Esophagus squamous epithelium (tissue), 5 donors: ENCODE measurements at places on chromosomes 6 and 20. TPM values are rescaled to one million over a fixed set of nuclear protein-coding genes. Genes with fewer than 3 reads are reported as not detected.

GRCh38 chr20:5918856-5919625 lies 31.3 kb downstream of the TRMT6 start:
- DNase-seq, result no peak
- no peaks in the 10 kb centered on the region for H3K36me3 ChIP-seq
- no peak overlapping the region for H3K4me3 ChIP-seq
- H3K4me1 ChIP-seq, result no peaks in the 10 kb centered on the region
- H3K27me3 ChIP-seq, result no peaks in the 10 kb centered on the region
- H3K27ac ChIP-seq, result no peak overlapping the region

GRCh38 chr6:81938014-81938856 lies 185.8 kb upstream of the TENT5A start:
- peaks cover 35% of the 10 kb centered on the region for H3K4me1 ChIP-seq
- H3K27me3 ChIP-seq, result no peaks in the 10 kb centered on the region
- DNase-seq, result no peak
- no peak overlapping the region for H3K4me3 ChIP-seq
- no peaks in the 10 kb centered on the region for H3K36me3 ChIP-seq

DNA sequence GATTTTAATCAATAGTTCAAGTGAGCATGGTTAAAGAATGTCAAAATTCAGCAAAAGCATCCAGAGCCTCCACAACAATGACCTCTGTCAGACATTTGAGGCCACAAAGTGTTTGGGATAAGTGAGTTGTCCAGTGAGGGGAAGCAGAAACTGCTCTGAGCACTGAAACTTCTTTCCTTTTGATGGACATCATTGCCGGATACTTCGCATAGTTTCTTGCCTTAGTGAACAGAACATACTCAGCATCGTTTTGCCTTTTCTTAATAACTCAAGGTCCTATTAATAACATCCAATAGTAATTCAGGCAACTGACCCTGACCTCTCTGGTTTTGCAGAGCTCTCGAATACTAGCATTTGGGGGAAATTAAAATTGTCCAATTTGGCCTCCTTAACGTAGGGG lies 78.6 kb downstream of the EDN3 start:
- H3K4me1 ChIP-seq, result peaks cover 7% of the 10 kb centered on the region
- no peak overlapping the region for H3K4me3 ChIP-seq
- no peaks in the 10 kb centered on the region for H3K36me3 ChIP-seq
- peaks cover 42% of the 10 kb centered on the region for H3K27me3 ChIP-seq

DNA sequence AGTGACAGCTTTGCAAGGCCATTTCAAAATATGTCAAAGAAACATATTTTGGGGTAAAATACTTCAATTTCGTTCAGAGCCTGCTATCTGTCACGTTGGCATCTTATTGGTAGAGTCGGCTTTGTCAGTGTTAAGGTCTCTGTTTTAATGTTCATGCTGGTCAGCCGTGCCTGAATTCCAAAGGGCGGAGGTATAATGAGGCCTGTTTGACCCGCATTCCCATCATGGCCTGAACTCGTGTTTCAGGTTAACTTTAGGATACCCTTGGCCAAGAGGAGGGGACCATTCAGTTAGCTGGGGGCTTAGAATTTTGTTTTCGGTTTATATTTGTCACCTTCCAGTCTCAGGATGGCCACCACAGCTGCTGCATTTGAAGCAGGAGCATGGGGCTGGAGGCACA lies 236.4 kb downstream of the NFATC2 start:
- no peak overlapping the region for H3K4me3 ChIP-seq
- H3K4me1 ChIP-seq, result peaks cover 7% of the 10 kb centered on the region
- H3K27ac ChIP-seq, result no peak overlapping the region

GRCh38 chr20:57261457-57262251 lies 4.8 kb downstream of the BMP7 start:
- peak overlapping the region; percentile 79 for H3K27ac ChIP-seq
- peaks cover 21% of the 10 kb centered on the region for H3K4me1 ChIP-seq
- H3K27me3 ChIP-seq, result no peaks in the 10 kb centered on the region
- H3K36me3 ChIP-seq, result no peaks in the 10 kb centered on the region

Gene SPAG4
- total RNA-seq, result 0.95 TPM

Gene CST7
- 6.1 TPM for total RNA-seq

DNA sequence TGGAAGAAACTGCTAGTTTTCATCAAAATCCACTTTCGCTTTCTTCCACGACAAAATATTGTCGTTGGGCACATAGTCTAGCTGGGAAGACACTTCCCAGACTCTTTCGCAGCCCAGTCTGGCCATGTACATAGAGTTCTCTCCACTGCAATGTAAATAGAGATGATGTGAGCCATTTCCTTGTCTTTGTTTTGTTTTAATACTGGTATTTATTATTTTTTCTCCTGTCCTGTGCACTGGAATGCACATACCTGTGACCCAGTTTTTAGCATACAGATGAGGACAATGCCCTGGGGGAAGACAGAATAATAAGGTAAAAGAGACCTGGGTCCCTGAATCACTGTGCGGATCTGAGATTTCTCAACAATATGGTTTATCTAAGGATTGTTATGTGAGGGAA lies 149.5 kb upstream of the BMP5 start:
- no peaks in the 10 kb centered on the region for H3K27me3 ChIP-seq
- no peak overlapping the region for H3K4me3 ChIP-seq
- H3K4me1 ChIP-seq, result no peaks in the 10 kb centered on the region
- DNase-seq, result no peak

Gene SLC22A23
- total RNA-seq, result 40.0 TPM

Gene RIMS1
- 0.53 TPM for total RNA-seq

- no peak for DNase-seq
- H3K27ac ChIP-seq, result no peak overlapping the region
- H3K27me3 ChIP-seq, result no peaks in the 10 kb centered on the region
- no peak overlapping the region for H3K4me3 ChIP-seq
These were observed 14.1 kb upstream of the SIRPB2 start for GRCh38 chr20:1505361-1505760.

- no peaks in the 10 kb centered on the region for H3K4me1 ChIP-seq
- no peaks in the 10 kb centered on the region for H3K36me3 ChIP-seq
- H3K27me3 ChIP-seq, result no peaks in the 10 kb centered on the region
- H3K4me3 ChIP-seq, result no peak overlapping the region
These were observed 107.4 kb downstream of the COL19A1 start for GRCh38 chr6:69973763-69974162.

GRCh38 chr6:85685713-85686112 lies 43.0 kb upstream of the SYNCRIP start:
- no peaks in the 10 kb centered on the region for H3K27me3 ChIP-seq
- H3K36me3 ChIP-seq, result no peaks in the 10 kb centered on the region
- no peak for DNase-seq

- H3K27me3 ChIP-seq, result no peaks in the 10 kb centered on the region
- H3K36me3 ChIP-seq, result no peaks in the 10 kb centered on the region
- no peak overlapping the region for H3K4me3 ChIP-seq
- DNase-seq, result no peak
- H3K4me1 ChIP-seq, result no peaks in the 10 kb centered on the region
These were observed 10.4 kb upstream of the FRMD1 start for GRCh38 chr6:168089186-168090063.

Gene FERMT1
- 29.3 TPM for total RNA-seq

DNA sequence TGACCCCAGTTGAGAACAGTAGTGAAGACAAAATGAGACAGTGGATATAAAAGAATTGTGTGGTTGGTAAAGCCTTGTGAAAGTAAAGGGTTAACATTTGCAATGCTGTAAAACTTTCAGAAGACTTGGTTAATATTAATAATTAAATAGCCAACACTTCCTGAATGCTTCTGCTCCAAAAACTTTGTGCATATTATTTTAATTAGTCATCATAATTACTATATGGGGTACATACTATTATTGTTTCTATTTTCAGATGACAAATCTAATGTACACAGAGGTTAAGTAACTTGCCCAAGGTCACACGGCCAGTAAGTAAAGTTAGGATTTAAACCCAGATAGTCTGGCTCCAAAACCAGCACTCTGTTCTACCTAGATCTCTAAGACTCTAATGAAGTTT lies 291.3 kb downstream of the OGFRL1 start:
- H3K27me3 ChIP-seq, result no peaks in the 10 kb centered on the region
- DNase-seq, result no peak
- H3K4me3 ChIP-seq, result no peak overlapping the region
- no peak overlapping the region for H3K27ac ChIP-seq

Gene LKAAEAR1
- not detected for total RNA-seq

DNA sequence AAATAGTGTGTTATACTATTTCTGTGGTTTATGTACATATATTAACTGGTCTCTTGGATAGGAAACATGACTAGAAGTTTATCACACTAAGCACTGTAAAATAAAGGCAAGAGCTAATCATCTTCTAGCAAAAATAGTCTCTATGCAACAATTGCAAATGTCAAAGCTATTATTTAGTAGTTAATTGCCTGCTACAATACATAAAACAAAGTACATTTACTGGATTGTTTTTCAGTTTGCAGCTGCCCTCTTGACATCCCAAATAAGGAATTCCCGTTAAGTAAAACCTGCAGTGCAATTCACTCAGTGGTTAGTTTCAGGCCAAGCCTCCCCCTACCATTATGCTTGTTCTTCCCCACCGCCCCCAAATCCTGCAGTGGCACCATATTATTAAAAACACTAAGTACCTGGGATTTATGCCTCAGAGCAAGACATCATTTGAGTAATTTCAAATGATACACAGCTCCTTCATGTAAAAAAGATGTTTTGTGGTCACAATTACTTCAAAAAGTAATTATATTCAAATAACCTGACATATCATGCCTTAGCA lies 1.6 kb upstream of the ATP5F1E start:
- H3K4me3 ChIP-seq, result no peak overlapping the region
- no peaks in the 10 kb centered on the region for H3K27me3 ChIP-seq
- peaks cover 20% of the 10 kb centered on the region for H3K4me1 ChIP-seq
- no peak overlapping the region for H3K27ac ChIP-seq
- DNase-seq, result no peak
- H3K36me3 ChIP-seq, result peaks cover 10% of the 10 kb centered on the region

Gene FBXO5
- 2.7 TPM for total RNA-seq

DNA sequence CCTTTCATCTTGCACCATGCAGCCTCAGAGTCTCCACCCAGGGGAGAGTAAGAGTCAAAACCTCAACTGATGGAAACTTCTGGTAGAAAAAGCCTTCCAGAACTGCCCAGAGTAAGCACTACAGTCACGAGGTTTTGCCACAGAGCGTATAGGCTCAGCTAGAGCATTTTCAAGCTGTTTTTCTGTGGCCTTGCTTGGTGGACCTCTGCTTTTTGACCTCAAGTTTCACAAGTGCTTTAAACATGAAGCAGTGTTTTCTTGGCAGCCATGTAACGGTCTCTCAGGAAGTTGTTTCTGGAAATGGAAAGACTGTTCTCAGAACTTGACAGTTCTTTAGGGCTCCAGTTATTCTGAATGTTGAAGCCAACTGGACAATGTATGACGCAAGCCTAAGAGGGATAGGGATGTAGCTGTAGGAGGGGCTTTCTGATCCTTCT lies 146.5 kb downstream of the ZDHHC14 start:
- H3K36me3 ChIP-seq, result no peaks in the 10 kb centered on the region
- no peak overlapping the region for H3K27ac ChIP-seq
- no peak overlapping the region for H3K4me3 ChIP-seq
- H3K4me1 ChIP-seq, result no peaks in the 10 kb centered on the region

Gene REPS1
- 30.8 TPM for total RNA-seq

- no peaks in the 10 kb centered on the region for H3K4me1 ChIP-seq
- no peak overlapping the region for H3K4me3 ChIP-seq
- H3K36me3 ChIP-seq, result no peaks in the 10 kb centered on the region
These were observed 40.1 kb upstream of the AKIRIN2 start for GRCh38 chr6:87742106-87742505.

GRCh38 chr20:35621560-35621946 lies 5.9 kb downstream of the SPAG4 start:
- H3K27me3 ChIP-seq, result no peaks in the 10 kb centered on the region
- H3K36me3 ChIP-seq, result peaks cover 8% of the 10 kb centered on the region
- no peak overlapping the region for H3K27ac ChIP-seq
- no peak for DNase-seq

GRCh38 chr6:127332383-127332961 lies 10.9 kb downstream of the ECHDC1 start:
- no peaks in the 10 kb centered on the region for H3K36me3 ChIP-seq
- no peaks in the 10 kb centered on the region for H3K4me1 ChIP-seq
- no peak overlapping the region for H3K27ac ChIP-seq
- DNase-seq, result no peak
- no peak overlapping the region for H3K4me3 ChIP-seq
- no peaks in the 10 kb centered on the region for H3K27me3 ChIP-seq

Gene CNKSR3
- total RNA-seq, result 10.2 TPM

Gene MYMX
- not detected for total RNA-seq

DNA sequence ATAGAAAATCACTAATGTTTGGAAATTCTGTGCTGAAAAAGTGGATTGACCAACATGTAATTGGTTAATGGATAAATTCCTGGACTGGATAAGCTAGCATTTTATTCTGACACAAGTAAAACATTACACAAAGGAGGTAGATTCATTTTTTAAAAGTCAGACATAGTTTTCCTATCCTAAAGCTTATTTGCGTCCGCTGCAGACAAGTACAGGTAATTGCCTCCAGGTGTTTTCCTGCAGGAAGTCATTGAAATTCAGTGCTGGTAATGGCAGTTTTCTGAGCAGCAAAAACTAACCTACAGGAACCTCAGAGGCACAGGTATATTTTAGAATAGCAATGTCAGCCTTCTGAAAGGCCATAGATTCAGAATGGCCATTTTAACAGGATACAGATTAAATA lies 20.0 kb upstream of the HIVEP1 start:
- no peaks in the 10 kb centered on the region for H3K27me3 ChIP-seq
- H3K4me3 ChIP-seq, result no peak overlapping the region
- no peaks in the 10 kb centered on the region for H3K36me3 ChIP-seq
- DNase-seq, result no peak
- no peaks in the 10 kb centered on the region for H3K4me1 ChIP-seq
- H3K27ac ChIP-seq, result no peak overlapping the region

Gene FLRT3
- total RNA-seq, result 4.4 TPM

Gene TGM3
- 1,413 TPM for total RNA-seq

GRCh38 chr6:48764286-48765044 lies 653.5 kb upstream of the PTCHD4 start:
- H3K4me3 ChIP-seq, result no peak overlapping the region
- no peaks in the 10 kb centered on the region for H3K27me3 ChIP-seq
- H3K4me1 ChIP-seq, result peaks cover 4% of the 10 kb centered on the region
- no peak for DNase-seq
- H3K36me3 ChIP-seq, result no peaks in the 10 kb centered on the region

Gene SIRPG
- total RNA-seq, result not detected

- H3K27me3 ChIP-seq, result no peaks in the 10 kb centered on the region
- peak overlapping the region; percentile 33 for H3K27ac ChIP-seq
- no peak for DNase-seq
- H3K36me3 ChIP-seq, result peaks cover 9% of the 10 kb centered on the region
These were observed 95.7 kb downstream of the PRDM1 start for GRCh38 chr6:106181664-106182418.

- no peaks in the 10 kb centered on the region for H3K36me3 ChIP-seq
- no peaks in the 10 kb centered on the region for H3K27me3 ChIP-seq
- H3K27ac ChIP-seq, result no peak overlapping the region
- H3K4me1 ChIP-seq, result no peaks in the 10 kb centered on the region
- no peak overlapping the region for H3K4me3 ChIP-seq
These were observed 40.7 kb upstream of the EXOC2 start for GRCh38 chr6:733431-734219.
